ENCODE measurements at places on chromosomes 2 and 18.

GRCh38 chr2:31238126-31238905 is 4.4 kb downstream of the EHD3 start:
- no peak for DNase-seq

DNA sequence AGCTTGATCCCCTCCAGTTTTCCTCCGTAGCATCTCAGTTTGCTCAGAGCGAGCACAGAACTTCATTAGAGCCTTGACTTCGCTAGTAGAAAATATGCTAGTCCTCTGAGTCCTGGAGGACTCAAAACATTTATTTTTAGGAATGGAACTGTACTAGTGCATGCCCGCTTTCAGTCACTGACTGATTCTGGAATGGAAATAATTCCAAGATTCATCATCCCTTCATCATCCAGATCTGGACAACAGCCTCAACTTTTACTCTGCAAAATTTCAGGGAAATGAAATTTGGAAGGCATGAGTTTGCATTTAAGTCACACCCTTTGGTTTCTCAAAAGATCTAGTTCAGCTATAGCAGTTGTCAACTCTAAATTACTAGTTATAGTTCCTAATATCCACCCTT is 304.6 kb downstream of the XIRP2 start:
- no peak for DNase-seq

- DNase-seq, result no peak
These were observed 131.7 kb downstream of the TAF4B start for GRCh38 chr18:26357960-26358359.

DNA sequence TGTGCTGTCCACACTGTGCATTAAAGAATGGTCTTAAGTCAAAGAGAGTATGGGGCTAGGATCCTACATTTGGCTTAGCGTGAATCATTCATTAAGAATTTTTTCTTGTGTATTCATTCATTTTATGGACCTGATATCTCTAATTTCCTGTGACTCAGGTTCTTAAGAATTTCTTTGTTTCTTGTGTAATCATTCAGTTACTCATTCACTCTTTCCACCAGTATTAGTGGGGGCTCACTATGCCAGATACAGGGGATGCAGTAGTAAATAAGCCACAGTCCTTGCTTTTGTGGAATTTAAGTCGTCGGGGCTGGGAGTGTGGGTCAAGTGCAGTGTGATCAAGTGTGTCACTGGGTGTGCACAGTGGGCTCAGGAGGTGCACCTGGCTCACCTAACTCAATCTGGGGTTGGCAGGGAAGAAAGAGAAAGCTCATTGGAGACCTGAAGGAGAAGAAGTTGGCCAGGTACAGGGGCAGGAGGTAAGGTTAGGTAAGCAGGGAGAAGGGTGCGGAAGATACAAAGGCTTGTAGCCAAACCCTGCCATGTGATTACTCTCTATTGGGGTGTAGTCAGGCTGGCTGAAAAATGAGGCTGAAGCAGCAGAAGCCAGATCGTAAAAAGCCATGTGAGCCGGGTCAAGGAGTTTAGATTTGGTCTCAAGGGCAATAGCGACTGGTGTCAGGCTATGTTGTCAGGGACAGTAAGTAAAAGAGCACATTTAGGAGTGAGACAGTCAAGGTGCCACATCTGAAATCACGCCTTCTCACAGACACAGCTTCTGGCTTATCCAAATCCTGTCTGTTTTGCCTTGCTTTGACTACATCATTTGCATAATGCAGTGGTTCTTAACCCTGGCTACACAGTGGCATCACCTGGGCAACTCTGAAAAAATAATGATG is 67.2 kb downstream of the KCTD1 start:
- peak; percentile 97 for DNase-seq

GRCh38 chr2:61888267-61889055 is at the start of gene CCT4:
Gene CCT4, minus strand, starts transcription at chr2:61888656. Its CDS starts 149 bp downstream, at chr2:61888507.
- peak; percentile 85 for DNase-seq

DNA sequence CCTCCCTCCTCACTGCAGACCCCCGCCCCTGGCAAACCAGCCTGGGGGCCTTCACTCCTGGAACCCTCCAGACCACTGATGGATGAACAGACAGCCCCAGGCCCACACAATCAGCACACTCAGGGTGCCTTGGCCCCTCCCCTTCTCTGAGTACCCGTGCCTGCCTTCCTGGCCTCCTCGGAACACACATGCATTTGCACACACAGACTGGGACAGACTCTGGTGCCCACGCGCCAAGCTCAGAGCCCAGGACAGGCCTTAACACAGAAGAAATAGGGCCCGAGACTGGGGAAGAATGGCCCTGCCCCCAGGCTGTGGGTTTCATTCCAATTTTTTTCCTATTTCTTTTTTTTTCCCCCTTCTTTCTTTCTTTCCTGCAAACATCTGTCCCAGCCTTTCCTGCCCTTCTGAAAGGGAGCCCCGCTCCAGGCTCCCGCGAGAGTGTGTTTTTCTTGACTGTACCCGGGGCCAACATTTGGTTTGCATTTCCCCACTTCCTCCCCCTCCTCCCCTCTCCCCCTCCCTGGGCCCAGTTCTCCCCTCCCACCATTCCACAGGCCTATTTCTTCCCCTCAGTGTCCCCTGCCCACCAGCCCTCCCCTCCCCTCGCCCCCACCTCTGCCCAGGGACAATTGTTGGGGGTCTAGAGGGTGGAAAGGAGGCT is 618 bp upstream of the TNS1 start:
- peak; percentile 81 for DNase-seq

DNA sequence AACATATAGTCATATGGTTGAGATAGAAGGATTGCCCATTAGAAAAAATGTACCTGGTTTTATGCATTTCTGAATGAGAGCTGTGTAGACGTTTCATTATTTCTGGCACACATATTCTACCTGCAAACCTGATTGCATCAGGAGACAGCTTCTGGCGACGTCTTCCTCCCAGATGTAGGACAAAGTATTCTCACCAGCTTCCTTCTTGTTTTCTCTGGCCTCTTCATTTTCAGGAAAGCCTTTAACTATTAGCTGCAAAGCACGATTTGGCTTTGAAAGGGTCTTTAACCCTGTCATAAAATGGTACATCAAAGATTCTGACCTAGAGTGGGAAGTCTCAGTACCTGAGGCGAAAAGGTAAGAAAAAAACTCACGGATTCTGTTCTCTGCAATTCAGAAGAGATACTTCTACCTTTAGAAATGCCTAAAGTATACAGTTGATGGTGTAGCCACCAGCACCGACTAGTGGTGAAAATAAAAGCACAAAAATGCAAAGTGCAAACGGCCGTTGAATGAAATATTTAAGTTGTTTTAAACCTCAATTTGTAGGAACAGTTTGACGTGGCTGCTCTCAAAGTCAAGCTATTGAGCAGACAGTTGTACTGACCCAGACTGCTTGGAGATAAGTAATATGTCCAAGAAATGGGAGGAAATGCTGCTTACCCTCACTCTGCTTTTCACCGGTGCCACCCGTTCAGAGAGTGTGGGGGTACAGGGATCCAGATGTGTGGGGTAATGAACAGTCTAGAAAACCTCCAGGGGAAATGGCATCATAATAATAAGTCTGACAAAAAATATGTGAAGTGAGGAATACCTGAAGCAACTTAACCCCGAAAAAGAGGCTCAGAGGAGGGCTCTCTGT is 20.2 kb downstream of the IL18RAP start:
- peak; percentile 65 for DNase-seq

DNA sequence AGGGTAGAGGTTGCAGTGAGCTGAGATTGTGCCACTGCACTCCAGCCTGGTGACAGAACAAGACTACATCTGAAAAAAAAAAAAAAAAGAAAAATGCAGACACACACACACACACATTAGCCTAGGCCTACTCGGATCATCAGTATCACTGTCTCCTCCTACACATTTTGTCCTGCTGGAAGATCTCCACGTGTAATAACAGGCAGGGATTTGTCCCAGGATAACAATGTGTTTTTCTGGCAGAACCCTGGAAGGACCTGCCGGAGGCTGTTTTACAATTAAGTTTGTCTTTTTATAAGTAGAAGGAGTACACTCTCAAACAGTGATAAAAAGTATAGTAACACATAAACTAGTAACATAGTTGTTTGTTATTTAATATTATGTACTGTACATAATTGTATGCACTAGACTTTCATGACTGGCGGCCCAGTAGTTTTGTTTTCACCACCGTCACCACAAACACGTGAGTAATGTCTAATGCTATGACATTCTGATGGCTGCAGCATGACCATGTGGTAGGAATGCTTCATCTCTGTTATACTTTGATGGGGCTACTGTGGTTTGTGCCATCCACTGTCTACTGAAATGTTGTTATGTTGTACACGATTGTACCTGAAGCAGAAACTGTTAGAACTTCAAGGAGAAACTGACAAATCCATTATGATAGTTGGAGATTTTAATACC is 130.6 kb downstream of the ATP9B start:
- DNase-seq, result peak; percentile 46

- DNase-seq, result no peak
These were observed 164.1 kb upstream of the BOD1L2 start for GRCh38 chr18:56982766-56983165.

DNA sequence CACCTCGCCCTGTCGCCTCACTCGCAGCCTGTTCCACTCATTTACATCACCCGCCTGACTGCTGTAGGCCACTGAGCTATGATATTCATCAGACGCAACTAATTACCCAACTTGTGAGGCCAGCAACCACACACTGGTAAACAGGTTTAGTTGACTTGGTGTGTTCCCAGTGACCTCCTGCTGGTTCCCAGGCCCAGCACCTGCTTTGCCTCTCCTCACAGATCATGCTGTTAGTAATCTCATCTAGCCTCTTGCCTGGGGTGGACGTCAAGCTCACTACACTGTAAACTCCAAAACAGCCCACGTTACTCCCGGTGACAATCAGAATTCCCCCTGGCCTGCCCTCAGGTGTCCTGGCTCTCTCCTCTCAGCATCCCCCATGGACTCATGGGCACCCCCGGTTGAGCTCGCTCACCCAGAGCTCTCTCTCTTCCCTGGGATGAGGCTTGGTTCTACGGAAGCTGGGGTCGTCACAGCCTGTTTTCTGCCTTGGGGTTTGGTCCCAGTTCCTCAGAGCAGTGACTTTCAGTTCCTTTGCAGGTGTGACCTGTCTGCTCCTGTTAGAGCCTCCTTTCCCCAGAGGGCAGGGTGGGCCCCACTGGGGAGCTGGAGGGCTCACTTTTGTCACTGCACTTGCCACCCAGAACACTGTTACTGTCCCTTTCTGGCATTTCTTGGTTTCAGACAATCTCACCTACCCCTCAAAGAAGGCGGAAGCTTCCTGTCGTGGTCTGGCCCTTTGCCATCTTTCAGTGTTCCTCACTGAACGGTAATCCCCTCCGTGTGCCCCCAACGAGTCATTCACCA is 40.3 kb downstream of the INPP5D start:
- DNase-seq, result no peak

GRCh38 chr18:79382681-79383387 is 12.9 kb upstream of the NFATC1 start:
- DNase-seq, result no peak

DNA sequence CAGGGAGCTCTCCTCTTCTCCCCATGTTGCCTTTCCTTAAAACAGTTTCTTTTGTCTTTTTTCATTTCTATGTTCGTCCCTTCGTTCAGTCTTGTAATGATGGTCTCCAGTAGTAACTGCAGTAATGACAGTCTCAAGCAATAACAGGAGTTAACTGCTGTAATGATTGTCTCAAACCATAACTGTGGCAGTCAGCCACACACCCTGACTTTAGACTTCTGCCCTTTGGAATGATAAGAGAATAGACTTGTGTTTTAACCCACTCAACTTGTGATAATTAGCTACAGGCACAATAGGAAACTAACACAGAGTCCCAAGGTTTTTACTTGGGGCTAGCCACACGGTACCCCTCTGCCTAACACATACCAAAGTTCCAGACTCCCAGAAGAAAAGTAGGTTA is 12.1 kb downstream of the TMEM131 start:
- no peak for DNase-seq

DNA sequence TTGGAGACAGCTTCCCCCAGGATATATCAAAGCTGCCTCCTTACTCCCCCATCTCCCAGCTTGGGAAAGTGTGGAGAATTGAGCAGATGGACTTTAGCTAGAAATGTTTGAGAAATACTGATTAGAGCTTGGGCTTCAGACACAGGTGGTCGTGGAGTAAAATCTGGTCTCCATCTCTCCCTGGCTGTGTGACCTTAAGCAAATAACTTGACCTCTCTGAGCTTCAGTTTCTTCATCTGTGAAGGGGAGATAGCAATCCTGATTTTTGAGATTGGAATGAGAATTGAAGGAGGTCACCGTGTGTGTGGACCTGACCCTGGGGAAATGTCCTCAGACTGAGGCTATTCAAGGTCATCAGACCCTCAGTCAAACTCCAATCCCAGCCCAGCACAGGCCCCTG is 3.6 kb downstream of the GNLY start:
- no peak for DNase-seq

GRCh38 chr18:13112982-13113381 is 105.6 kb upstream of the LDLRAD4 start:
- peak; percentile 67 for DNase-seq

GRCh38 chr2:26620031-26620605 is 21.0 kb downstream of the CIB4 start:
- no peak for DNase-seq

GRCh38 chr2:192246297-192246696 is 51.6 kb upstream of the TMEFF2 start:
- DNase-seq, result no peak

GRCh38 chr2:173048897-173049661 is 26.6 kb upstream of the MAP3K20 start:
- DNase-seq, result peak; percentile 98

- DNase-seq, result no peak
These were observed 91.3 kb upstream of the RAB27B start for GRCh38 chr18:54736981-54737380.

GRCh38 chr2:112835536-112836162 is 930 bp downstream of the IL1B start:
- peak; percentile 78 for DNase-seq

DNA sequence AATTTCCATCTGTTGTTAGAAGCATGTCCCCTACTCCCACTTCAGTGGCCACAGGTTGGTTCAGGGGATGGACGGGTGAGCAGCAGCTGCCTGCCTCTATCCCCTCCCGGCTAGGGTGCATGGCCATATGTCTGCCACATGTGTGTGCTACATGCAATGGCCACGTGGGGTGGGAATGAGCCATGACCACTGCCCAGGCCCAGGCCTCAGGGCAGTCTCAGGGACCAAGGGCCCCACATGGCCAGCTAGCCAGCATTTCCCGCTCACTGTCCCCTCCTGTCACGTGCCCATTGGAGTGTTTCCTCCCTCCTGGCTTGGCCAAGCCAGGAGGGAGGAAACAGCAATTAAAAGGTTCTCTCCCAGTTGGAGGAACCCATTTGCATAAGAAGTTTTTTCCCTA is 117.1 kb downstream of the KCNS3 start:
- DNase-seq, result no peak
